ENCODE measurements at places on chromosomes 5 and 9.

DNA sequence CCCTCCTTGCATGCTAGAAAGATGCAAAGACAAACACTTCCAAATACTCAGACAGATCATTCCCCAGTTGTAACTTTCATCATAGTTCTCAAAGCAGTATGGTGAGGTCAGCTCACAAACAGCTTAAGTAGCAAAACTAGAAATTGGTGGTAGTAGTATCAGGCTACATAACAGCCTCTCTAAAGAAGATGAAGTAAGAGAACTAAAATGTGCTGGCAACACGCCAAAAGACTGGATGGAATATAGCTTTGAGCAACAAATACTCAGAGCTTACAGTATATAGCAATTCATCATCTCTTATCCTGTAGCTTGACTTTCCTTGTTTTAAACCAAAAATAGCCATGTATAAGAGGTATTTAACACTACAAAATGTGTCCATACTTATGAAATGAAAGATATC lies 7.5 kb downstream of the PFDN1 start:
- no peak for DNase-seq

DNA sequence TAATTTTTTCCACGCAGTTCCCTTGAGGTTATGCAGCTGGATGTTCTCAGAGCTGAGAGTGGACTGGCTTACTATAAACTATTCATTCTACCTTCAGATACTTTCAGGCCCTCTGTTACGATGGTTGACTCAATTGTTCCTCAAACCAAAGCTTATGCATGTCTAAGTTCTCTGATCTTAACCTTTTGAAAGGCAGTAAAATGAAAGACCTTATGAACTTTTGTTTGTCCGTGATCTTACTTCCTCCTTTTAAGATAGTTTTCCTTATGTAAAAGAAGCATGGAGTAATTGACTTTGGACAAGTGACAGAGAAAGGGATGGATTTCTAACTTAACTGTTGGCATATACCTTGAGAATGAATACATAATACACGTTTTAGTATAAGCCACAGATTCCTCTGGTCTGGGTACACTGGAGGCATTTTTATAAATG lies 575.7 kb downstream of the PDE4D start:
- DNase-seq: no peak

- no peak for DNase-seq
Measured at GRCh38 chr9:37251452-37251851, 131.1 kb downstream of the ZCCHC7 start.

- no peak for DNase-seq
Measured at GRCh38 chr9:37902796-37903646, 906 bp downstream of the SLC25A51 start.

DNA sequence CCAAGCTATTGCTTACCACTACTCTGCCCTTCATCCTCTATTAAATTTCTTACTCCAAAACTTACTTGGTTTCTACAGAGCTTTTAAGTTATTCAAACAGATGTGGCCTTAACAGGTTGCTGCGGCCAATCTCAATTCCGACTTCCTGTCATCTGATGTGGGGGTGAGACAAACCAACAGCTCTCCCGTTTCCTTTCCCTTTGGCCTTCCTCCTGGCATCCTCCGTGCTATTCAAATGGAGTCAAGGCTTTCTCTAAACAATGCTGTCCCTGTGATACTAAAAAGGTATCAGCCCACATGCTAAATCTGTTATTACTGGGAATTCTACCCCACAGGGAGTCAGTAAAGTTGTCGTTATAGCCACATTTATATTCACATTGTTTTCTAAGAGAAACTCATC lies 11.8 kb downstream of the RBM18 start:
- DNase-seq: no peak

GRCh38 chr5:79697222-79698170 lies 7.9 kb downstream of the CMYA5 start:
- no peak for DNase-seq

- no peak for DNase-seq
Measured at GRCh38 chr5:114101153-114101552, 260.7 kb upstream of the KCNN2 start.

DNA sequence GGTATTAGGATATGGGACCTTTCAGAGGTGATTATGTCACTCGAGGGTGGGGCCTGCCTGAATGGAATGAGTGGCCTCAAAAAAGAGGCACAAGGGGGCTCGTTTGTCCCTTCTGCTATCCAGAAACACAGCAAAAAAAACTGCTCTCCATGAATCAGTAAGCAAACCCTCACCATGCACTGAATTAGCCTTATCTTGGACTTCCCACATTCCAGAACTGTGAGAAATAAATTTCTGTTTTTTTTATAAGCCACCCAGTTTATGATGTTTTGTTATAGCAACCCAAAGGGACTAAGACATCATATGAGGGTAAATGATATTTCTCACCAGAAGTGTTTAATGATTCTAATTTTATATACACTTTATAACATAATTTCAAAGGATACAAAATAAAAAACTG lies 476.6 kb upstream of the EDIL3 start:
- no peak for DNase-seq

GRCh38 chr5:142821733-142822487 lies 51.7 kb downstream of the ARHGAP26 start:
- no peak for DNase-seq

DNA sequence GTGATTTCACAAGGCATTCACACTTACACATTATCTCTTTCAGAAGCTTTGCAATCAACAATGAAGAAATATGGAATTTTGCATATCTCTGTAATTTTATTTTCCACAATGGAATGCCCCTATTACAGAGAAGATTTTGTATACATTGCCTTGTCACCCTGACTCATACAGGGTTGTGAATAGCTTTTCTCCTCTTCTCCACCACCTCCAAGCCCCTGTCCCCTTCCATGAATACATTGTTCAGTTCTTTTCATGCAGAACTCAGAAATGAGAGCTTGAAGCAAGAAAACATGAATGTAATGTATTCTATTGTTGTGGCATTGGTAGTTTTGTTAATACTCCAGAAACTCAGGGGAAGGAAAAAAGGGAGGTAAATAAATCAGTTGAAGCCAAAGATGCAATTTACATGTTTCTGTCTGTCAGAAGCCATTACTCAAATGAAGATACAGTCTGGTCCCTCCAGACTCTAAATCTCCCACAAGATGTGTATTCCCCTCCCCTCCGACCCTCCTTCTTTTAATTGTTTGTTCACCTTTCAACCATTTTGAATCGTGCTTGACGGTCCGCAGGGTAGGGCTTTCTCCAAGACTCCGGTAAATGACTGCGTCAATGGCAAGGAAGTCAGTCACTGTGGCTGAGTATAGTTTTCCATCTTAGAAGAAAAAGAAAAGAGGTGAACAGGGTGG lies 86.1 kb downstream of the SEMA6A start:
- no peak for DNase-seq

Data from GM12878 (cell line).